ENCODE measurements at places on chromosomes 1 and 21.

DNA sequence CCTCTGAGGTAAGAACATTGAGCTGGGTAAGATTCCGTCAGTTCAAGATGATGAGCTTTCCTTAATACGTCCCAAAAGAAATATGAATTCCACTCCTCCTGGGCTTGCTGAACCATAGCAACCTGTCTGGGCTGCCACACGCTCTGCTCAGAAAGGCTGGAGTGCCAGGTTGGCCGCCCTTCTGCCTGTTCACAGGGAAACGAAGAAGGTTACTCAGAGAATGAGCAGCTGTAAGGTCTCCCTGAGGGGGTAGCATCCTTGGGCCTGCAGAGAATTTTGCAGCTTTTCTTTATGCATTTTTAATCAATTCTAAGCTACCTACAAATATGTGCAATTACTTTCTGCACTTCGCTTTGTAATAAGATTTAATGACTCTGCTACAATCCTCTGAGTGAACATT lies 130.7 kb upstream of the BACE2 start:
- no peak for DNase-seq

- DNase-seq: no peak
Observed at GRCh38 chr21:36780861-36781260, 81.9 kb downstream of the SIM2 start.

- DNase-seq: no peak
Observed at GRCh38 chr1:42133809-42134526, 19.2 kb upstream of the GUCA2B start.

- no peak for DNase-seq
Observed at GRCh38 chr1:94725566-94725965, 94.6 kb upstream of the SLC44A3 start.

- DNase-seq: no peak
Observed at GRCh38 chr1:226733876-226734275, 5.2 kb downstream of the ITPKB start.

DNA sequence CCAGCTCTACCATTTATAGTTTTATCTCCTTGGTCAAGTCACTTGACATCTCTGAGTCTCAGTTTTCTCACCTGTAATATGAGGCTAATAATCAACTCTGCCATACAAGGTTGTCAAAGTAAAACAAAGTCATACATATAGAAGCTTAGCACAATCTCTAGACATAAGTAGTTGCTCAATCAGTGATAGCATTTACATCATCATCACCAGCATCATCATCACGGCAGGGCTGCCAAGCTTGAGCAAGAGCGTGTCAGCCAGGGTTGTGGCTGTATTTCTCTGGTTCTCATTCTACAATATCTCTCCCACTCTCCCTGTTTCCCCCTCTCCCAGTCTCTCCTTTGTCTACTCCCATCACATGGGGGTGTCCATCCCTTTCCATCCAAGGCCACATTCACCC lies 41.7 kb upstream of the COA6 start:
- no peak for DNase-seq

DNA sequence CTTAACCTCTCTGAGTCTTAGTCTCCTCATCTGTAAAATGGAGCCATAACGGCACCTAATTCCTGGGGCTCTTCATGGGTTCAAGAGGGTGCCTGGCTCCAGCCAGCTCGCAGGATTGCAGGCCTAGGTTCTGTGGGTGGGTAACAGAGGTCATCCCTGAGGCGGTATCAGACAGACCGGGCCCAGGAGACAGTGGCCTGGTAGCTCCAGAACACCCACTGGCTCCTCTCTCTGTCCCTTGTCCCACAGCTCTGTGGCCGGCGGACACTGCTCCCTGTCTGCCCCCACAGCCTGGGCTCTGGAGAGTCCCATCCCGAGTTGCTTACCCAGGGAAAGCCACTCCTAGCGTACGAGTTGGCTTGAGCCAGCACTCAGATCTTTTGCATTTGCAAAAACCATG lies 150.3 kb downstream of the PEX14 start:
- DNase-seq: no peak

- no peak for DNase-seq
Observed at GRCh38 chr1:208071435-208072031, 160.6 kb upstream of the CD34 start.

DNA sequence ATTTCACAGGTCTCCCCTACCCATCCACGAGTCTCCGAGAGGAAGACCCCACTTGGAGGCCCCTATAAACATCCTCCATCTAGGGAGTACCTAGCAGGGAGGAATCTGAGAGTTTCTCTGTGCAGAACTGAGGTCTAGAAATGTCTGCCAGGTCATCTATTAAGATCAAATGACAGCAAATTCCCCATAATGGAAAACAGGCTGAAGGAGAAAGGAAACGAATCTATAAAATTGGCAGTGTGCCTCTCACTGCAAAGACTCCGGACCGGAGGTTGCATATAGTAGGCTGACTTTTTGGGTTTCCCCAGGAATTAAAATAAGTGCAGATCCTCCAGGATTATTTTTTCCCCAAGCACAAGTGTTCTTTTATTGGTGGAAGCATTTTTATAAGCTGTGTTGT lies 57.7 kb downstream of the NMNAT2 start:
- DNase-seq: no peak

GRCh38 chr1:25617625-25618432 lies 1.2 kb downstream of the MAN1C1 start:
- no peak for DNase-seq

GRCh38 chr21:24658926-24659325 lies 948.4 kb downstream of the MRPL39 start:
- no peak for DNase-seq

DNA sequence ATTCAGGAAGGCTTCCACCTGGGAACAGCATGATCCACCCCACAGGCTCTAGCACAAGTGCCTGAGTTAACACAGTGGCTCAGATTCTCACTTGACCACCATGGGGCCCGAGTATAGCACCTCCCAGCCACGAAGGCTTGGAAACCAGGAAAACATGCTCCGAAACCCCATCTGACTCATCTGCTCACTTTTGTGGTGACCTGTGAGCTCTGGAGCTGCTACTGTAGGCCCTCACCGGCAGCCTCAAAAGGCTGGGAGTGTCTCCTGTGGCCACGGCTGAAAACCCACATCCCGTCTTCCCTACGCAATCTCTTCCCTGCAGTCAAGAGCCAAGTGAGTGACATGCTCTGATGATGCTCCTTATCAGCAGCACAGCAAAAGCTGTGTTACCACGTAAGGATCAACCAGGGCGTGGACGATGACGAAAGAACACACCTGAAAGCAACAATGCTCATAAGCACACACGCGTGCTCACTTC lies 81.4 kb downstream of the TGFBR3 start:
- peak; percentile 67 for DNase-seq

DNA sequence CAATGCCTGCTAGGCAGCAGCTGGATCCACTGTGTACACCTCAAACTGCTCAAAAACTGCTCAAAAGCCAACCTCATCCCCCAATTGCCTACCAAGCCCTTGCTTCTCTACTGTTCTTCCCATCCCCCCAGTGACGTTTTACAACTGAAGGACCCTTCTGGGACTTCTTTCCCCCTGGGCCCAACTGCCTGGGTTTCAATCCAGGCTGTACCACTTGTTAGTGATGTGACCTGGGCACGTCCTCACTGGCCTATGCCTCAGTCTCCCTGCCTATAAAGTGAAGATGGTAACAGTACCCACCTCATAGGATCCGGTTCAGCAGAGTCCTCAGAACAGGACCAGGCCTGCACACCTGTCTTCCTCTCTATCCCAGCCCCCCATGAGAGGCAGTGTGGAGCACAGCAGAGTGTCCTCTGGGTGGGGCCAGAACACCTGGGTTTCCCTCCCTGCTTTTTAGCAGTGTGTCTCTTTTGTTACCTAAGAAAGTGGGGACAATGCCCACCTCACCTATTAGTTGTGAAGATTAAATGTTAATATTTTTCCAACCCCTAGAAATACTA lies 1.9 kb upstream of the TEKT2 start:
- DNase-seq: no peak

- DNase-seq: no peak
Observed at GRCh38 chr1:204882479-204882878, 11.8 kb downstream of the NFASC start.

GRCh38 chr1:29793653-29794348 lies 557.5 kb downstream of the PTPRU start:
- no peak for DNase-seq

DNA sequence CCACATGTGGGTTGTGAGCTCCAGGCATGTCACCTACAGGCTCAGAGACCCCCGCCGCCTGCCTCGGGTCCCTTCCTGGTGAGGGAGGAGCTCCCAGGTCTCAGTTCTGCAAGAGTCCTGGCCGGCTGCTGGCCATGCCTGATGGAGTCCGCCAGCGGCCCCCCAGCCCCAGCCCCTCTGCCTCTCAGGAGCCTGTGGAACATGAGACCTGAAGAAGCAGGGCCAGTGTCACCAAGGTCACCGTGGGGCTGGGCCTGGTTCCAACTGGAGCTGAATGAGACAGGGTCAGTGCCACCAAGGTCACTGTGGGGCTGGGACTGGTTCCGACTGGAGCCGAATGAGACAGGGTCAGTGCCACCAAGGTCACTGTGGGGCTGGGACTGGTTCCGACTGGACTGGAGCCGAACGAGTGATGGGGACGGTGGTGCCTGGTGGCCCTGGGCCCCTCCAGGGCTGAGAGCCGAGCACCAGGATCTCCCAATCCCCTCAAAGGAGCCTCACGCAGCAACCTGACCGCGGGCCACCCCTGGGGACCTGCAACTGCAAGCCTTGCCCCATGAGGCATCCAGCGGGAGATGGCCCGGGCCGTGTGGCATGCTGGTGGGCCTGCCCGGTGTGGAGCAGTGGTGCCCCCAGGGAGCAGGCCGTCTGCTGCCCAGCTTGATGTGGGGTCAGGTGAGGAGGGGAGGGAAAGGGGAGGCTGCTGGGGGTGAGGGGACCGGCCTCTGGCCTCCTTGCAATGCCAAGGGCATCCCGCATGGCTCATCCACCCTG lies 14.5 kb upstream of the PTTG1IP start:
- DNase-seq: no peak

DNA sequence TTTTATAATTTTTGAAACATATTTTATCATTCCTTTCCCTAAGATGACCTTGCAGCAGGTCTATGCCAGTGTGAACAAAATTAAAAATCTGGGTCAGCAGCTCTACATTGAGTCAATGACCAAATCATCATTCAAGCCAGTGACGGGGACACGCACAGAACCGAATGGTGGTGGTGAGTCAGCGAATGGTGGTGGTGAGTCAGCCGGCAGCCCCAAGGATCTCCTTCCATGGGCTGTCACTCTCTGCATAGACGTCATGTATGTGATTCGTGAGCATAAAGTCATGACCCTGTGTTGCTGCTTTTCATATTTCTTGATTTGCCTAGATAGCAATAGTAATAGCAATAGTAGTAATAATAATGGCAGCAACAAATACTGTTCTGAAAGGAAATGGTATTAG lies 26.3 kb downstream of the PER3 start:
- DNase-seq: peak; percentile 8

DNA sequence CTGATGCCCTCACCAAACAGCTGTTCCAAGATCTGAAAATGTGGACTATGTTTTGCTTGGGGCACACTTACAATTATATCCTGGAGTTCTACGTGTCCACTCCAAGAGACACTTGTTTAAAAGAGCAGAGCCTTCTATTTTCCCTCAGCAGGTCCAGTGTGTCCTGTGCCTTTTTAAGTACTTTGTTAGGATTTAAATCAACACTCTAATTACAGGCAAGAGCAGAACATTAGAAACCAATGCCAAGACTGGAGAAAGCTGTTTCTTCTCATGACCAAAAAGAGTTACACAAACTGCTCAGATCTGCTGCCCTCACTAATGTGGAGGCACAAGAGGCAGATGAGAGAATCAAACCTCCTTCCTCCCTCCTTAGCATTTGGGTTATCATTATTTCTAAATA lies 452.9 kb downstream of the LMO4 start:
- DNase-seq: no peak

DNA sequence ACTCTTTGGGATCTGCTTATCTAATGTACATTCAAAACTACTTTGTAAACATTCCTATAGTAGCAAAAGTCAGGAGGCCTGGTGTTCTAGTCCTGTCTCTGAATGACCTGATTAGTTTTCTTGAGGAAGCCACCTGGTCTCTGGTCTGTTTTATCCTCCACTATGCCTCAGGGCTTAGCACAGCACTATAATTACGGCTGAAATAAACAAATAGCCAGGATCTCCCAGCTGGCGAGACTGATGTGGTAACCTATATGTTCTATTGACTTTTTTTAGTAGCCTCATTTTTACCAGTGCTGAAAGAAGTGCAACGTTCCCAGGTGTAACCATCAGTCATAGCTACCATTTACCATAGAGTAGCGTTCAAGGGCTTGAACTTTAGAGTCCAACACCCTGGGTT lies 24.2 kb upstream of the RPL11 start:
- DNase-seq: no peak

Data from activated T-helper 9 cell treated with anti-CD3 and anti-CD28 coated beads, Interleukin-2, amount 50 U/mL, for 16 hours (primary cell).